Left renal cortex interstitium (tissue), 4 donors: ENCODE measurements at places on chromosomes 12 and 14.

DNA sequence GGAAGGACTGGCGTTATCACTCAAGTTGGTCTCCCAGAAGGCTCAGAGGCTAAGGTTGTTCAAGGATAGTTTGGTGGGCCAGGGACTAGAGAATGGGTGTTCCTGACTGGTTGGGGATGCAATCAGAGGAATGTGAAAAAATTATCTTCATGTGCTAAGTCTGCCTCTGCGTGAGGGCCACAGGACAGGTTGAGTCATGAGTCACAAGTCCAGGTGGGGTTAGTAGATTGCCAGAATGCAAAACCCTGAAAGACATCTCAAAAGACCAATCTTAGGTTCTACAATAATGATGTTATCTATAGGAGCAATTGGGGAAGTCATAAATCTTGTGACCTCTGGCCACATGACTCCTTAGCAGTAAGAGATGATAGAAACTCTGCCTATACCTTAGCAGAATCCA lies 220.1 kb upstream of the EEA1 start:
- no peak for DNase-seq

DNA sequence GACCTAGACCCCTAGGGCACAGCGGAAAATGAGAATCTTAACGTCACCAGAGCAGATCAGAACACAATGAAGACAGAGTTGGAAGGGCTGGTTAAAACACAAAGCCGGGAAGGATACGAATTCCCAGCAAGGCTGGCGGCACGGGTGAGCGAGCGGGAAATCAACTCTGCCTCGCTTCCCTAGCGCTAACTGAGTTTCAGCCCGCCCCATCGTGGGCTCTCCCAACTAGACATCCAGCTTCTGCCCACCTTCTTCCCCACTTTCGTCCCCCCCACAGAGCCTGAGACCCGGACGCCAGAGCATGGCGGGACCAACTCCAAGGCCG lies 377 bp downstream of the CCNT1 start:
- DNase-seq = no peak

GRCh38 chr14:91380610-91381371 lies 36.8 kb downstream of the CCDC88C start:
- DNase-seq = no peak

DNA sequence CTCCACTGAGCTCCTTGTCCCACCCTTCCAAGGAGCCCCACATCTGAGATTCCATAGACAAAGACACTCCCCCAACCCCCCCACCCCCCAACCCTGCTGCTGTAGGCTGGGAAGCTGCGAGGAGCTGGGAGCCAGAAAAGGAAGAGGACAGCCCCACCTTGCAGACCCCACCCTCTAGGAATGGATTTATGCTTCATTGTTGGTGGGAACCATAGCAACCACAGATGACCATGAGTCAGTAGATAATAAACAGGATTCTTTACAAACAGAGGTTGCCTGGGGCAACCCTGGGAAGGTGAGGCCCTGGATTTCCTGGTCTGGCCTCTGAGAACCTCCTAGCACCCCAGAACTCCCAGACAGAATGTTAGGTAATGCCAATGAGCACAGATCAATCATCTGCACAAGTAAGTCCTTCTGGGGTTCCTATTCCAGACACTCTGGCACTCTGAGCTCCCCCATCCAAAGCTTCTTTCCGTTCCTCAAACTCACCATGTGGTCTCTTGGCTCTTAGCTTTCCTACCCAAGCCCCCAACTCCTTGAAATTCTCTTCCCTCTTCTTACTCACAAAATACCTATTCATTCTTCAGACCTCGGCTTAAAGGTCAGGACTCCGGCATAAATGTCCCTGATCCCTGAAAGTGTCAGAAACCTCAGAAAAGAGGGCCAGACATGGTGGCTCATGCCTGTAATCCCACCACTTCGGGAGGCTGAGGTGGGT lies 15.2 kb upstream of the PLEKHG6 start:
- no peak for DNase-seq

DNA sequence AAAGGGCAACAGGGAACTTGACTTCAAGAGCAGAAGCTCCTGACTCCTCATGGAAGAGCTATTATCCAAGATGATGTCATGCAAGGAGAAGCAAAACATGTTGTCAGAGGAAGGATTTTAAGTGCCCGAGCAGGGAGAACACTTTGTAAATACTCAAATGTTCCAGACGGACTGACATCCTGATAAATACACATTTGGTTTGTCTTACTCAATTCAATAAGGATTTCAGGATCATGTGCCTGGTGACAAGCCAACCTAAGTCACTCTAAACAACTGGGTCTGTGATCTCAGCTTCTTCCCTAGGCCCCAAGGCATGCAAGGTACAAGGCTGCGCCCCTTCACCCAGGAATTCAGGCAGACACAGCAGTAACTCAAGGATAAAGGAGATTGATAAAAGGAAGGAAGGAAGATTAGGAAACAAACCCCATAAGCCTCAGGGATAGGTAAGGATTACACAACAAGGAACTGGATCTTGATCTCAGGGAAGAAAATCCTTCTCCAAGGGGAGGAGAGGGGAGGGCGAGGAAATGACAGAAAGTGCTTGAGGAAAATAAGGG lies 26.8 kb upstream of the CEBPE start:
- no peak for DNase-seq

DNA sequence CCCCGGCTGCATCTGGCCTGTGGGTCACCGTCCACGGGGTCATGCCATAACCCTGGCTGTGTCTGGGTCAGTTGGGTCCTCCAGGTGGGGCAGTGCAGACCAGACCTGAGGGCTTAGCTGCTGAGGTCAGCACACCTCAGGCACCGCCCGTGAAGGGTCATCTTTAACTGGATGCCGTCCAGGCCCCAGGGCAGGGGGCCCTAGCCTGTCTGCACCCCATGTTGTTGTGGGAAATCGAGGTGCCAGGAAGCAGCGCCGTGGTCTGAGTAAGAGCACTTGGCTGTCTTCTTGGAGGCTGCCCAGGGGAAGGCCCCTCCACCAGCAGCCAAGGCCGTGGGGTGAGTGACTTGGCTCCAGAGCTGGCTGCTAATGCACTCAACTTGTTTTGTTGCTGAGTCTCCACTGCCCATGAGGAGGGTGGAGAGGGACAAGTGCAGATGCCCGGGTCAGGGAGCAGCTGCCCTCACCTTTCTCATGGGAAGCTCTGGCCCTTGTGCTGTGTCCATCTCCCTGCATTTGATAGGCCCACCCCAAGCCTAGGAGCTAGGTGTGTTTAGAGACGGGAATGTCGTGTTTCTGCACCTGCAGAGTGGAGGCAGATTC lies 317.2 kb downstream of the TMEM121 start:
- DNase-seq = no peak

DNA sequence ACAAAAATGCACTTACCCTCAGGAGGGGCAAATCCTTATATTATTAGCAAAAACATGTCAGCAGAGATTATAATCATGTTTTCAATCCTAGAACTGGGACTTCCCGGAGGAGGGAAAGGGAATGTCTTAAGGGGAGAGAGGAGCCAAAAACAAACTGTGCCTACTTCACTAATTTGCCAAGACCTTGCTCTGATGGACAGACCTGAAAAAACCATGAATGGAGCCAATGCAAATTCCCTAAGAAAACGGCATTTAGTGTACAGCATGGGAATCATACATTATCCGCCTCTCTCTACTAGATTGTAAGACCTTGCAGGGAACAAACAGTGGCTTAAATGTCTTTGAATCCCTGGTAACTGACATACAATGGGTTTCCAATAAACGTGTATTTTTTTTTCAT lies 70.4 kb downstream of the NTN4 start:
- DNase-seq = no peak

DNA sequence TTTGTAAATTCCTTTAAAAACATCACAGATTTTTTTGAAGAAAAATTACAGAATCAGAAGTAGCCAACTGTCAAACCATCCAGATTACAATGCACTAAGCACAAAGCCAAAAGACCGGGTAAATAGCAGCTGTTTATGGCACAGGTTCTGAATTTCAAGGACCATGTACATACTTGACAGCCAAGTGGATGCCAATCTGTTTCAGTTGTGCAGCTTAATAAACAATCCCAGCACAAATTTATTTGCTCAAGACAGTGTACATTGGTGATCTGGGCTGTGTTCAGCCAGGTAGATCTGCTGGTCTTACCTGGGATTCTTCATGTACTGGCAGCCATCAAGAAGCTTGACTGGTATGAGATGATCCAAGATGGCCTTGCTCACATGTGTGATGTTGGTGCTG lies 229.8 kb upstream of the FLRT2 start:
- no peak for DNase-seq
